Fibroblast of skin of right biceps (primary cell): ENCODE measurements at places on chromosomes 1 and 21.

- no peak for DNase-seq
Observed at GRCh38 chr1:44408632-44409602, 3.9 kb downstream of the RNF220 start.

DNA sequence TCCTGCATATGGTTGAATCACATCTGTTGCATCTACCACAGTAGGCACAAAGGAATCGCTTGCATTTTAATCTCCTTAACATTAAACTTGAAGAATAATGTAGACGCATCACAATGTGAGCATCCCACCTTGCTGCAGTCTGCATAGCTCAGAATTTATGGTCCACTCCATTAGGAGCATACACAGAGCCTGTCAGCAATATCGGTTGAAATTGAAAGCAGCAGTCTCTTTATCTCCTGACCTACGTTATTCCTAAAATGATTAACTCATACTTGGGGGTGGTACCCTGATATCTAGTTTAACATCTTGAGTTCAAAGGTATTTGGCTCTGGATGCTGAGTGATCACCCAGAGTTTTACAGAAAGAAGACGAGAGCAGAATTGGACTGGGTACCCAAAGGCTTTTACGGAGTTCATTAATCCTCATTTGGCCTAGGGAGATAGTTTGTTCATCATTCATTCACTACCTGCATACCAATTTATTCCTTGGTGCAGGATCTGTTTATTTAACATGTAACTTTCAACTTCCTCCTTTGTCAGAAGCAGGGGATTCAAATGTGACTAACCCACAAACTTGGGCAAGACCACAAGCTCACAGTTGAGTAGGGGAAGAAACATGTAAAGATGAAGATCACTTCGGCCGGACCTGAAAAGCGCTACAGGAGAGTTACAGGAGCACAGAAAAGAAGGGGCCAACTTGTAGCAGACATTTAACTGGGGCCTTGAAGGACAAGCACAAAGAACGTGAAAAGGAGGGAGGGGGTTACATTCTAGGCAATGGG, 187.9 kb downstream of the DAB1 start:
- no peak for DNase-seq

GRCh38 chr1:21013510-21013909, 163.2 kb downstream of the EIF4G3 start:
- DNase-seq, result no peak

GRCh38 chr1:207328004-207328403, 6.5 kb downstream of the CD55 start:
- peak; percentile 72 for DNase-seq
